ENCODE measurements at places on chromosomes 13 and 19.

GRCh38 chr19:33960566-33960965, 163.9 kb downstream of the KCTD15 start:
- DNase-seq, result no peak

DNA sequence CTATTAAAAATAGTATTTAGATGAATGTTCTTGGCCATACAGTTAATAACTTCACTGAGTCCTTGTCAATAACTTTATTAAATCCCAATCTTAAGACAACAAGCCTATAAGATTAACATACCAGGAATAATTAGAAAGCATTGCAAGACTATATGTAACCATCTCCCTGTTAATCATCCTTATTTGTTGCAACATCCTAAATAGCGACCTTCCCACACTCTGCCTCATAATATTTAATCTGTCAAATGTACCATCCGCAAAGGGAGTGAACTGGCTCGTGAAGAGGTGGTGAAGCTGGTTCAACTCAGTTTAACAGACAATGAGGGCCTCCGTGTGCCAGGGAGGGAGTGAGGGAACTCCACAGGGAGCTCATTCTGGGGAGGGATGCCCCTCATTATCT, 33.9 kb downstream of the KL start:
- DNase-seq, result no peak

- no peak for DNase-seq
Observed at GRCh38 chr13:60925686-60926085, 490.0 kb downstream of the PCDH20 start.

- DNase-seq, result no peak
Observed at GRCh38 chr13:23146811-23147625, 33.8 kb upstream of the SGCG start.

DNA sequence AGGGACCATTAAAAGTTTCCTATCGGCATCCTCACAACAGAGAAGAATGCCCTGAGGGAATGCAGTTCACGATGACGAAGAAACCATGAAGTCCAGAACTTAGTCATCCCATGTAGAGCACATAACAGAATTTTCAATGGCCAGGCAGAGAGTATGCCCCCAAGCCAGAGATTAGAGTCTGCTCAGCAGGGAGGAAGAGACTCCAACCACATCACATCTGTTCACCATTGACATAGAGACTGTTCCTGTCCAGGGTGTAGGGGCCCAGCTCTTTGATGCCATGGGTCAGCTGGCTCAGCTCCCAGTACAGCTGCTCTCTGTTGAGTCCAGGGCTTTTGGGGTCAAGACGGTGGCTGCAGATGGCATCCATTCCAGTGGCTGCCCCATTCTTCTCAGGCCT, 68.2 kb downstream of the MBD3L1 start:
- DNase-seq, result no peak

DNA sequence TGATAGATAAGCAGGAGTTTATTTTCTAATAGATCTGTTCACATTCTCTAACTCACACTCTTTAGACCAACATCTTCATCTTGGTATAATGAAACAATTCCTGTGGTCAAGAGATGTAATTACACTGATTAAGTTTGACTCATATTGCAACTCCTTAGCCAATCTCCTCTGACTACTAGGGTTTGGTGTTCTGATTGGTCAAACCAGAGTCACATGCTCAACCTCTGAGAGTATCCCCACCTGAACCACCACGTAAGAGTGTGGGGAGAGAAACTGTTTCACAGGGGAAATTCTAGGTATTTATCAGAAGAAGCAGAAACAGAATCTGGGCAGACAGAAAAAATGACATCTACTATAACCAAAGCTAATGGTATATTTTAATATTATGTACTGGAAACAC, 42.4 kb downstream of the UQCRFS1 start:
- DNase-seq, result no peak

GRCh38 chr19:17335575-17335974, 920 bp upstream of the ANO8 start:
- no peak for DNase-seq

GRCh38 chr13:40220299-40220935, 446.0 kb downstream of the FOXO1 start:
- DNase-seq, result no peak

DNA sequence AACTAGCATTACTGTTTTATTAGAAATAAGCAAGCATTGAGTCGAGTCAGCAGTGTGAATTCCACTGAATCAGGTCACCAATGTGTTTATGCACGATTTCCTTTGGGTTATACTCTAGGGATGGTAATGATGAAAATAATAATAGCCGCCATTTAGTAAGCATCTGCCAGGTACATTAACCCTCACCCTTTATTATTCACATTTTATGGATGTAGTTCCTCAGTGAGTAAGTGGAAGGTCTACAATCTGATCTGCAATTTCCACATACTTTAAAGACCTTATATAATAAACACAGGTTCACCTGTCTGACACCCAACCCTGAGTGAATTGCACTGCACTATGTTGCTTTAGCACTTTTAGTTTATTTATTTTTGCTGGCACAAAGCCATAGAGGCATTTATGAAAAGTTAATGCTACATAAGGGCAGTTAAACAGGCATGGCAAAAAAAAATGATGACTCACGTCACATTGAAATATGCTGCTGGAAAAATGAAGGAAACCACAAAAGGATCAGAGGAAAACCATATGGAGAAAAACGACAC, 122.4 kb downstream of the TRPC4 start:
- no peak for DNase-seq

- DNase-seq, result no peak
Observed at GRCh38 chr13:52411629-52412028, 5.7 kb upstream of the THSD1 start.

GRCh38 chr19:15394426-15394825, 14.8 kb upstream of the AKAP8 start:
- no peak for DNase-seq

DNA sequence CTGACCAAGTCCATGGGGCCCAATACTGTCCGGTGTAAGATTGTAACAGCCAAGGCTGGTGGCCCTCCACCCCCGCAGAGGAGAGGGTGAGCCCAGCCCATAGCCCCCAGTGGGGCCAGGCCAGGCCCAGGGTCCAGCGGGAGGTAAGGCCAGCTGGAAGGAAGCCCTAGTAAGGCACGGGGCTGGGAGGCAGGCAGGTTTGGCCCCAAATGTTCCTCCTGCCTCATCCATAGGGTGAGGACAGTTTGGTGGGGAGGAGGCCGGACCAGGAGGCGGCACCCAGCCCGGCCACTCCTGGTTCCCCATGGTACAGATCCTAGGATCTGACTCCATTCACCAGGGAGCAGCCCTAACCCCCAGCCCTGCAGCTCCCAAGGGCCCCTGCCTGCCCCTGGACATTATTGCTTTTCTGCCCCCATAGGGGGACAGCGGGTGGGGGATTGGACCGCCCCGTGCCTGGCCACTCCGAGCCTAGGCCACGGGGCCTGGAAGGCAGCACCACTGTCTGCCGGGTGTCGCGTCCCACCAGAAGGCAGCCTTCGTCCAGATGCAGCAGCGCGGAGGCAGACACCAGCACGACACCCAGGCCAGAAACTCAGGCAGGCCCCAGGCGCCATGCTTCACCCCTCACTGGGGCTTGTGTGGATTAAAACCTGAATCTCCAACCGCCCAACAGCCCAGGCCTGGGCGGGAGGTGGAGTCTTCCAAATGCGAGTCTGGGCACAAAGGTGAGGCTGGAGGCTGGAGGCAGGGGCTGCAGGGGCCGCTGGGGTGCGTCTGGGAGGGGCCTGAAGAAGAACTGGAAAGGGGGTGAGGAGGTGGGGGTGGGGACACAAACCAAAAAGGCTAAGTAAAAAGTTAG, 6.7 kb upstream of the CCNP start:
- no peak for DNase-seq

GRCh38 chr13:112160558-112160957, 93.6 kb downstream of the SOX1 start:
- DNase-seq, result no peak

GRCh38 chr13:18212873-18213272, 968.8 kb downstream of the TUBA3C start:
- DNase-seq, result no peak

DNA sequence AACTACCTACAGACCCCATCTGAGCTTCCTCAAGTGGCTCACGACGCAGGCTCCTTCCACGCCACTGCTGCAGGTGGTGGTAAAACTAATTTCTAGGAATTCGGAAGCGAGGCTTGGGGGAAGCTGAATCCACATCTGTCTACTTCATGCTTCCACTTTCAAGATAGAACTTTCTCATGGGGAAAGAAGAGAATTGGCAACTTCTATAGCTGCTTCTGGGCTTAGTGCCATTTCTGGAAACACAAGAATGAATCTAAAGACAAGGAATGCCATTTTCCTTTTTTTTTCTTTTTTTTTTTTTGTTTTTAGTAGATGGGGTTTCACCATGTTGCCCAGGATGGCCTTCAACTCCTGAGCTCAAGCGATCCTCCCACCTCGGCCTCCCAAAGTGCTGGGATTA, 2.8 kb upstream of the NLRP12 start:
- no peak for DNase-seq

GRCh38 chr13:91099877-91100276, 247.6 kb upstream of the MIR17HG start:
- no peak for DNase-seq

GRCh38 chr19:7771072-7771471, 8.0 kb downstream of the CLEC4M start:
- no peak for DNase-seq

GRCh38 chr19:19022380-19022961, 10.8 kb downstream of the SUGP2 start:
- DNase-seq, result no peak

- no peak for DNase-seq
Observed at GRCh38 chr19:15293781-15294491, 38.4 kb downstream of the BRD4 start.

DNA sequence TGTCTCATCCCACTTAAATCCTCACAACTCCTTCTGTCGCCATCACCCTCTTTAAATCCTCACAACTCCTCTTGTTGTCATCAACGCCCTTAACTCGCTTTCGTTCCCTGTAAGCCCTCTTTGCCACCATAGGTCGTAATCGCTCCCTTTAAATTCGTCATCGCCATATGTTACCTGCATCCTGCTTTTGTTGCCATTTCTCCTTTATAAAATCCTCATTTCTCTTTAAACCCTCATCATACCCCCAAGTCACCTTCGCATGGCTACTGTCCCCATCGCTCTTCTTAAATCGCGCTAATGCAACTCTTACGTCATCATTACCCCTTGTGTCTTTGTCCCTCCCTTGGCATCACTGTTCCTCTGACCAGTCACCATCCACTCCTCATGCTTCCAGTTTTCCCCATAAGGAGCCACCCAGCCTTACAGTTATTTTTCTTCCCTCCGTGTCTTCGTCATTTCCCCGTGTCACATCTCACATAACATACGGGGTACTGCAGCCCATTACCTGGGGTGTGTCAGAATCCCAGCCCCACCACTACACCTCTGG, 539 bp downstream of the PLD3 start:
- no peak for DNase-seq

DNA sequence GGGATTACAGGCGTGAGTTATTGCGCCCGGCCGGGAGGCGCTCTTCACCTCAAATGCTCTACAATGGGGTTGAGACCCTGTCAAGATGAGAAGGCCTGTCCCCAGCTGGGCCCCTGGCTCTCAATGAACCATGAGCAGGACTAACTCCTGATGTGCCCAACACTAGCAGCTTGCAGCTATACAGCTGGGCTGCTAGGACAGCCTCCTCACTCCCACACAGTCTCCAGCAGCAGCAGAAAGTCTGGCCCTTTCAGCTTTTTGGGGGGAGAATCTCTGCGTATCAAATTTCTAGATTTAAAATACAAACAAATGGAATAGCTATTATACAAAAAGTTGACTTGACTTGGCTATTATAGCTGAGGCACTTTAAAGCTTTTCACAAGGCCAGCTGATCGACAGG, 30.2 kb downstream of the TMTC4 start:
- no peak for DNase-seq

DNA sequence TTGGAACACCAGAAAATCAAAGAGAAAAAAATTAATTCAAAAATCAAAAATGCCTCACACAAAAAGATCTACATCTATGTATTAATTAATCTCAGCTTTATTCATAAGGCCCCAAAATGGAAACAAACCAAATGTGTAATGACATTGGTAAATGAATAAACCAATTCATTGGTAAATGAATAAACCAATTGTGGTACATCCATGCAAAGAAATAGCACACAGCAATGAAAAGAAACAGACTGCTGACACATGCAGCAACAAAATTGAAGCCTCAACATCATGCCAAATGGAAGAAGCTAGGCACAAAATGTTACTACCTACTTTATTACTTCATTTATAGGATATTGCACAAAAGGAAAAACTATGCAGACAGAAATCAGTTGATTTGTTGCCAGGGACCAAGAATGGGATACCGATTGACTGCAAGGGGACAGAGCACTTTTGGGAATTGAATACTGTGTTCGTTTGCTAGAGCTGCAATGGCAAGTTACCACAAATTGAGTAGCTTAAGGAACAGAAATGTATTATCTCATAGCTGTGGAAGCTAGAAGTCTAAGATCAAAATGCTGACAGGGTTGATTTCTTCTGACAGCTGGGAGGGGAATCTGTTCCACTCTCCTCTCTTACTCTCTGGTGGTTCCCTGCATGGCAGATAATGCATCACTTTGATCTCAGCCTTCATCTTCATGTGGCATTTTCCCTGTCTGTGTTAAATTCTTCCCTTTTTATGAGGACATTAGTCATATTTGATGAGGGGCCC, 252.8 kb downstream of the RFC3 start:
- no peak for DNase-seq

DNA sequence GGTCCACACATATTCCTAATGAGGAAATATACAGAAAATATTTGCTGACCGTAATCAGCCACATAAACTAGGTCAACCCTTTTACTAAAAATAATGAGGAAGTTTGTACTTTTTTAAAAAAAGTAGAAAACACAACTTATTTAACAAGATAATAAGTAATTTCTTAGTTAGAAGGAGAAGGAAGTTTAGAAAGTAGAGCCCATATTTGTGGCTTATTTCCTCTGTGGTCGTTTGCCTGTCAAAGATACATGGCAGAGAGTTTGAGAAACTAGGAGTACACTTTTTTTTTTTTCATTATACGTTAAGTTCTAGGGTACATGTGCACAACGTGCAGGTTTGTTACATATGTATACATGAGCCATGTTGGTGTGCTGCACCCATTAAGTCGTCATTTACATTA, 1205.2 kb upstream of the MIR17HG start:
- DNase-seq, result no peak

- DNase-seq, result no peak
Observed at GRCh38 chr19:50667759-50668231, 18.6 kb downstream of the C19orf81 start.

GRCh38 chr19:50465986-50466705, 10.2 kb upstream of the EMC10 start:
- DNase-seq, result peak; percentile 84

DNA sequence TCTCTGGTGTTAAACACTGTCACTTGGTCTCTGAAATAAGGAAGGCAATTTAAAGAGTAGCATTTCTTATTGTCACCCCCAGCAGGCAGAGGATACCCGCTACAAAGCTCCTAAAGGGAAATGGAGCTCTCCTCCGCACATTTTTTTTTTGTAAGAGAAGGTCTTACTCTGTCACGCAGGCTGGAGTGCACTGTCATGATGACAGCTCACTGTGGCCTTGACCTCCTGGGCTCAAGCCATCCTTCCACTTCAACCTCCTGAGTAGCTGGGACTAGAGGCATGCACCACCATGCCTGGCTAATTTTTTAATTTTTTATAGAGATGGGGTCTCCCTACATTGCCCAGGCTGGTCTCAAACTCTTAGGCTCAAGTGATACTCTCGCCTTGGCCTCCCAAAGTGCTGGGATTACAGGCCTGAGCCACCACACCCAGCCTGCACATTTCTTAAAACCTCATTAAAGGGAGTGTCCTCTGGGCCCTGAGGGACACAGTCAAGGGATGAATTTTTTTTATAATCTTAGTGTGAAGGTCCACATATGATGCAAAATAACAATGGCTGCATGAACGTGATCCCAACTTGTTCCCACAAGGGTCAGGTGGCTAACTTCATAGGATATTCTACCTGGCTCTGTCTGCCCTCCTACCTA, 32.1 kb downstream of the SLC25A30 start:
- DNase-seq, result no peak

All from WERI-Rb-1 (cell line).